ENCODE measurements at places on chromosomes 12 and 14. TPM values are rescaled to one million over a fixed set of nuclear protein-coding genes. Genes with fewer than 3 reads are reported as not detected.

Gene LMO3
- not detected for total RNA-seq

Gene GUCY2C
- total RNA-seq, result not detected

Gene TEX22
- 0.19 TPM for total RNA-seq

Gene B4GALNT1
- 53.0 TPM for total RNA-seq

Gene COCH
- total RNA-seq, result 21.4 TPM

Gene TUBA1C
- total RNA-seq, result 1,750 TPM

Gene HRK
- total RNA-seq, result 0.76 TPM

Gene HOXC6
- total RNA-seq, result 5.3 TPM

Gene OR6C2
- not detected for total RNA-seq

Gene FRMD6
- total RNA-seq, result 38.8 TPM

Gene GALNT4
- total RNA-seq, result 4.8 TPM

Gene USP44
- total RNA-seq, result 0.23 TPM

Gene SIX6
- not detected for total RNA-seq

Gene GPR65
- total RNA-seq, result not detected

Gene CLEC4A
- total RNA-seq, result not detected

Gene TAS2R20
- total RNA-seq, result 0.07 TPM

Gene BHLHE41
- 0.66 TPM for total RNA-seq

Gene GLI1
- 9.3 TPM for total RNA-seq

Gene HOTAIR
- 0.09 TPM for total RNA-seq

Gene SERPINA5
- total RNA-seq, result 0.16 TPM

Gene KRT77
- not detected for total RNA-seq

Gene PDZRN4
- total RNA-seq, result not detected

Gene ADIPOR2
- 49.9 TPM for total RNA-seq

Gene SLC25A21
- 0.35 TPM for total RNA-seq

Gene TMEM119
- 0.09 TPM for total RNA-seq

Gene SLC7A8
- total RNA-seq, result 0.72 TPM

Gene LRRC43
- total RNA-seq, result 0.37 TPM

Gene MDGA2
- not detected for total RNA-seq

Gene PPP1R36
- 0.14 TPM for total RNA-seq

Gene KLHL28
- total RNA-seq, result 7.3 TPM

Gene GNG2
- 3.3 TPM for total RNA-seq

Gene PTPN6
- total RNA-seq, result 12.6 TPM

Gene HOXC11
- 0.54 TPM for total RNA-seq

Gene CCDC196
- not detected for total RNA-seq

Gene TAS2R42
- total RNA-seq, result not detected

Gene KRT74
- total RNA-seq, result not detected

Gene LGALS3
- total RNA-seq, result 166 TPM

Gene ASCL1
- total RNA-seq, result not detected

Gene KCNMB4
- 0.47 TPM for total RNA-seq

Gene C12orf57
- total RNA-seq, result 264 TPM

Gene PRR13
- 307 TPM for total RNA-seq

Gene ZNF268
- total RNA-seq, result 14.0 TPM

Data from A549 treated with CORT108297 at 1 μM for 4 hours (cell line).